ENCODE measurements at places on chromosomes 5 and 9.

DNA sequence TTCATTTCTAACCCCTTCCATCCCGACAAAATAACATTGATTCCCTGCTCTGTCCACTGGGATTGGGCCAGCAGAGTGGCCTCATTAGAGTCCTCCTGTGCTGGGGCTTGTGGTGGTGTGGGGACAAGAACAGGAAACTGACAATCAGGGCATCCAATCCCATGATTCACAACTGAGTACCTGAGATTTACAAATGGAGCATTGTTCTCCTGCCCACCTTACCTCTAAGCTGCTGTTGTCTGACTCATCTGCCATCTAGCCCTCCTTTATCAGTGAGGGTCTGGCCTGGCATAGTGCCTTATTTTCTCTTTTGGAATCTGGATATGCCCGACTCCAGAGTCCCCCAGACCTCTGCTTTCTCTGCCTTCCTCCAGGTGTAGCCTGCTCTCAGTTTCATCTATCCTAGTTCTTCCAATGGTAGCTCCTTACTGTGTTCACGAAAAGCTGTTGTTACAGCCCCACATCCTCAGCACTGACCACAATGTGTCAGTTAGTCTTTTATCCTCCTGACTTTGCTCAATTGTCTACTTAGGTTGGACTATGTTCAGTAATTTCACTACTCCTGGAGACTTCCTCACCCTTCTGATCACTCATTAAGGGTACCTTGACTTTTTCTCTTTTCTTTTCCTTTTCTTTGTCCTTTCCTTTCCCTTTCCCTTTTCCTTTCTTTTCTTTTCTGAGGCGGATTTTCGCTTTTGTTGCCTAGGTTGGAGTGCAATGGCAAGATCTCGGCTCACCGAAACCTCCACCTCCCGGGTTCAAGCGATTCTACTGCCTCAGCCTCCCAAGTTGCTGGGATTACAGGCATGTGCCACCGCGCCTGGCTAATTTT lies 13.4 kb downstream of the WNT8A start:
- no peak for DNase-seq

GRCh38 chr5:173582216-173583111 lies 34.0 kb downstream of the BOD1 start:
- DNase-seq: no peak

DNA sequence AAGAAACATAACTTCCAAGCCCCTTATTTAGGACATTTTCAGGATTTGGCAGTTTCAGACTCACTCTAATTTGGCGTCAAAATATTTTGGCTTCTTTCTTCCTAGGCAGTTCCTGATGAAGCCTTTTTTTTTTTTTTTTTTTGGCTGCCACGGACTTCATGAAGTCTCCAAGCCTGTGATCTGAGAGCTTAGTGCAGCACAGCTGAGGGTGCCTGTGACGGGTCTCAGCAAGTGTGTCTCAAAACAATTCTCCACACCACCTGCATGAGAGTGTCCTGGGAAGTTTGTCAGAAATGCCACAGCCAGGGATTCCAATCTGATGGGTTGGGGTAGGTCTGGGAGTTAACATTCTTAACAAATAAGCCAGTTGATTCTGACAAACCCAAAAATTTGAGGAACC lies 6.0 kb upstream of the ESM1 start:
- DNase-seq: no peak

GRCh38 chr5:43676083-43676840 lies 73.3 kb downstream of the NNT start:
- no peak for DNase-seq

DNA sequence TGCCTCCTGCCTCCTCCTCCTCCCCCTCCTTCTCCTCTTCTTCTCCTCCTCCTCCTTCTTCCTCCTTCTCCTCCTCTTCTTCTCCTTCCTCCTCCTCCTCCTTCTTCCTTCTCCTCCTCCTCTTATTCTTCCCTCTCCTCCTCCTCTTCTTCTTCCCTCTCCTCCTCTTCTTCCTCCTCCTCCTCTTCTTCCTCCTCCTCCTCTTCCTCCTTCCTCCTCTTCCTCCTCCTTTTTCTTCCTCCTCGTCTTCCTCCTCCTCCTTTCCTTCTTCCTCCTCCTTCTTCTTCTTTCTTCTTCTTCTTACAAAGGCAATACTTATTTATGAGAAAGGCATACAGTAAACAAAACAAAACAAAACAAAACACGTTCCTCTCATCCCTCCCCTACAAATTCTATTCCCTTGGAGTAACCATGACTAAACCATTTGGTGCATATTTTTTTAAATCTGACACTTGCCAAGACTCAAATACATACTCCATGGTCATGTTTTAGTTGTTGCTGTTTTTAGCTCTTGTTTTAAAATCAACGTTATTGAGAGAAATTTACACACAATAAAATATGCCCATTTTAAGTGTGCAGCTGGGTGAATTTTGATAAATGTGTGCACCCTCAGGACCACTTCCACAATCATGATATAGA lies 135.6 kb downstream of the FOXD1 start:
- no peak for DNase-seq

- DNase-seq: no peak
Observed at GRCh38 chr9:97441729-97442128, 29.8 kb downstream of the TDRD7 start.

- no peak for DNase-seq
Observed at GRCh38 chr9:68705531-68706362, 707 bp downstream of the PIP5K1B start.

DNA sequence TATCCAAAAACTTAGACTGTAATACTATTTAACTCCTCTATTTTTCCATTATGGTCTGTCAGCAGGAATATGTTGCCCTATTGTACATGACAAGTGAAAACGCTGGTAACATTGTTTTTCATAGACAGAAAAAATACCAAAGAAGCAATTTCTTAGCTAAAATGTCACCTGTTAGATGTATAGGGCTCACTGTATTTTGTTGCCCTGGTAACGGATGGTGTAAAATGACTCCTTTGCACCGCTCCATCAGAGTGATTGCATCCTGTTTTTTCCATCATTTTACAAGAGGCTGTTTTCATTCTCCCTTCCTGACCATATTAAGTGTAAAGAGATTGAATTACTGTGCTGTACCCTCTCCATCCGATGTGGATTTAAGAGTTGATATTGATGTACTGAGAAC lies 460.1 kb upstream of the TLE4 start:
- DNase-seq: no peak

- DNase-seq: no peak
Observed at GRCh38 chr9:77291714-77292113, 114.4 kb downstream of the VPS13A start.

DNA sequence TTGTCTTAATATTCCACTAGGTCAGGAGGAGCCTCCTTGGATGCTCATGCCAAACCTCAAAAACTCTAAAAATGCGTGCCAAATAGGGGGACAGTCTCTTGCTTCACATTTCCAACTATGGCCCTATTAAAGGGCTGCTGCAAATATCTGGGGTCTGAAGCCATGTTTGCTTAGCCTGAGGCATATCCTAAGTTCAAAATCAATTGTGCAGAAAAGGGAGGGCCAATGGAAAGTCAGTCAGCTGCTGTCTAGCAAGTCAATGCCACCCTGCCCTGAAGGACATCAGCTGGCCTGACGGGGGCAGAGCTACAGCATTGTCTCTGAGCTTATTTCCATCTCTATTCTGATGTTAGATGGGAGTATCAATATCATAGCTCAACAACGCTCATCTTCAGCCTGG lies 93.6 kb downstream of the SH3TC2 start:
- no peak for DNase-seq

DNA sequence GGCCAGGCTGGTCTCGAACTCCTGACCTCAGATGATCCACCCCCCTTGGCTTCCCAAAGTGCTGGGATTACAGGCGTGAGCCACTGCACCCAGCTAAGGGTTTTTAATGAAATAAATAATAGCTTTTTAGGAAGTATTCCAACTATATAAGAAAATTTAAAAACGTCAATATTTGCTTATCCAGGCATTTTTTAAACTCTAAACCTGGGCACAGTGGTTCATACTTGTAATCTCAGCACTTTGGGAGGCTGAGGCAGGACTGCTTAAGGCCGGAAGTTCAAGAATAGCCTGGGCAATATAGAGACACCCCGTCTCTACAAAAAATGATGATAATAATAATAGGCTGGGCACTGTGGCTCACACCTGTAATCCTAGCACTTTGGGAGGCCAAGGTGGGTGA lies 14.2 kb downstream of the SKP1 start:
- no peak for DNase-seq

- no peak for DNase-seq
Observed at GRCh38 chr9:82167296-82167695, 178.7 kb downstream of the SPATA31D1 start.

DNA sequence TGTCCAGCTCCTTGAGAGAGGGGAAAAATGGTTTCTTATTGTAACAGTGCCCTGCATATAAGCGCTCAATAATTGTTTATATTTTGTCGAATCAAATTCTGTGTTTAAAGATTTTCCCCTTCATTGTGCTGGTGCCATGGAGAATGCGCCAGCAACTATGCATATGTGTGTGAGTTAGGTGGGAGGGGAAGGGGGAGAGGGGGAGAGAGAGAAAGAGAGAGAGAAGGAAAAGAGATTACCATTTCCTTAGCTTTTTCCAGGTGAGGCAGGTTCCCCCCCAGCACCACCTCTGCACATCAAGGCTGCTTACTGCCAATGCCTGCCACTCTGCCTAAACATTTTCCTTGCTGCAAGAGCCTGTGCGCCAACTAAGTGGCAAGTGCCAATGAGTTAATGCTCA lies 111.0 kb downstream of the PJA2 start:
- no peak for DNase-seq

- DNase-seq: no peak
Observed at GRCh38 chr9:133737071-133737773, 930 bp downstream of the SARDH start.

DNA sequence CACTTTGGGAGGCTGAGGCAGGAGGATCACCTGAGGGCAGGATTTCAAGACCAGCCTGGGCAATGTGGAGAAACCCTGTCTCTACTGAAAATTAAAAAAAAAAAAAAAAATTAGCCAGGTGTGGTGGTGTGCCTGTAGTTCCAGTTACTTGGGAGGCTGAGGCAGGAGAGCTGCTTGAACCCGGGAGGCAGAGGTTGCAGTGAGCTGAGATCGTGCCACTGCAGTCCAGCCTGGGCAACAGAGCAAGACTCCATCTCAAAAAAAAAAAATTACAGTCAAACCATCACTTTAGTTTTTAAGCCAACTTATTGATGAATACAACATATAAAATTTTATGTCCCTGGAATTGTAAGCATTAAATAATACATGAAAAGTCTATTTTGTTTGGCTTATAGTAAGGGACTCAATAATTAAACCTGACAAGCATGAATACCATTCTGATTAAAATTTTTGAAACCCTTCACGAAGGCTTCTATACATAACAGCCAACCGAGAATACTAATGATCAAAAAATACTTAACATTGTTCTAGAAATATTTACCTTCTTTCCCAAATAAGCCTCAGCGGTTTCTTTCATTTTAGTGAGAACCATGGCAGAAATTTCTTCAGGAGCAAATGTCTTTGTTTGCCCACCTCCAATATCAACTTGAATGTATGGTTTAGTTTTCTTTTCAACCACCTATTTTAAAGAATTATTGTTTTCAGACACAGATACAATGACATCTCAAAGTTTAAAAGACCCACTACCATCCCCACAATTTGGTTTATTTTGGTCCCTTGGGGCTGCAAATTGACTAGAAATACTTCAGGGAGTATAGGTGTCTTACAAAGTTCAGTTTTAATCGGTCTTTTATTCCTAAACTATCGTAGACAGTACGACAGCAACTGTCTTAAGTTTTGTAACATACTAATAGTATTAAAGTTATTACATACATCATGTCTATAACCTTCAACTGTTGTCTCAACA lies 1.2 kb downstream of the HSPA5 start:
- no peak for DNase-seq

DNA sequence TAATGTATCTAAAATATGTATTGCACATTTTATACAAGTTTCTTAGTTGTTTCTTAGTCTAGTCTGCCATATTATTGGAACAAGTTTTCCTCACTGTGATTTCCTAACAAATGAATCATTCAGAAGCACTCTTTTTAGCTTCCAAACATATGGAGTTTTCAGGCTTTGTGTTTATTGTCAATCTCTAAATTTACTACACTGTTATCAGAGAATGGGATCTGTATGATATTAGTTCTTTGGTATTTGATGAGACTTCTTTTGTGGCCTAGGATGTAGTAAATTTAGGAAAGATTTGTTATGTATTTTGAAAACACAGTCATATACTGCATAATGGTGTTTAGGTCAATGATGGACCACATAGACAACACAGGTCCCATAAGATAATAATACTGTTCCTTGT lies 25.7 kb downstream of the SREK1IP1 start:
- DNase-seq: no peak

- DNase-seq: no peak
Observed at GRCh38 chr5:119864286-119864685, 234.9 kb downstream of the FAM170A start.

DNA sequence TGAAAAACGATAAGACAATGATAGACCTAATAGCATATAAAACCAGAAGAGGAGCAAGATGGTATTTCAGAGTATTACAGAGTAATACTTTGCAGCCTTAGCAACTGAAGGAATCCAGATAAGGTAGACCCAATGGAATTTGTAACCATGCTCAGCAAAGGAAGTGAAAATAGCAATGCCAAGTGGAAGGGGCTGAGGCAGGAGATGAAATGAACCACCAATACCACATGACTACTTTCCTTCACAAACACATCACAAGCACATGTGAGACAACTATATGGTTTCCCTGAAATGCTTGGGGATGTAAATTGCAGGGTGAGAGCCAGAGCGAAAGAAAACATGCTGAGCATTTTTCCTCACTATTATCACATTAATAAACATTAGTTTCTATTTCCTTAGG lies 79.8 kb upstream of the MELK start:
- DNase-seq: no peak

GRCh38 chr9:129798973-129799372 lies 4.0 kb upstream of the TOR1B start:
- no peak for DNase-seq

GRCh38 chr5:33065131-33065530 lies 354.0 kb downstream of the NPR3 start:
- no peak for DNase-seq

DNA sequence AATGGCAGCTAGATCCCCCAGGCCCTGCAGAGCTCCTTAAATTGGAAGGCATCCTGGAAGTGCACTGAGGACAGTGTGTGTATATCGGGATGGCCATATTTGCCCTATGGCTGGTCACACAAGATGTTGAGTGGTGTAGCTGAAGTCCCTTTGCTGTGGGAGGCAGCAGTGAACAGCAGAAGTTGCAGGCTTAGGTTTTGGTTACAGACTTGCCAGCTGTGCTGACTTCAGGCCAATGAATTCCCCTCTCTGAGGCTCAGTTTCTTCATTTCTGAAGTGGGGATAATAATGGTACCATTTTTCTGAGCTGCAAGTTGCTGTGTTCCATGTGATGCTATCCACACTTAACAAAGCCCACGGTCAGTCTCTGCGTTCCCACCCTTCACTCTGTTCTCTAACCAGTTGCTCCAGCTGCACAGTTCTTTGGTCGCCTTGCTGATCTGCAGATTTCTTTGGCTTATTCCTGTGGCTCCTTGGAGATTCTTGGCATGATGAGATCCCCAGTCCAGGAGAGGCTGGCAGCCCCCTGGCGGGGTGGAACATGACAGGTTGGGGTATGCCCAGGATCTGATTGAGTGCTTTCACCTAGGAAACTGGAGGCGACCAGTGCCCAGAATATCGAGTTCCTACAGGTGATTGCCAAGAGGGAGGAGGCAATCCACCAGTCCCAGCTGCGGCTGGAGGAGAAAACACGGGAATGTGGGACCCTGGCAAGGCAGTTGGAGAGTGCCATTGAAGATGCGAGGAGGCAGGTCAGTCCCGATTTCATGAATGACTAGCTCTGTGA lies 6.5 kb upstream of the GLE1 start:
- no peak for DNase-seq

GRCh38 chr5:163347671-163348070 lies 89.7 kb upstream of the CCNG1 start:
- DNase-seq: peak; percentile 8
